ENCODE measurements at places on chromosomes 12 and 14.

- DNase-seq, result no peak
Measured at GRCh38 chr12:118034429-118035189, 18.1 kb downstream of the RFC5 start.

GRCh38 chr14:96455588-96455987, 46.6 kb upstream of the PAPOLA start:
- DNase-seq, result no peak

DNA sequence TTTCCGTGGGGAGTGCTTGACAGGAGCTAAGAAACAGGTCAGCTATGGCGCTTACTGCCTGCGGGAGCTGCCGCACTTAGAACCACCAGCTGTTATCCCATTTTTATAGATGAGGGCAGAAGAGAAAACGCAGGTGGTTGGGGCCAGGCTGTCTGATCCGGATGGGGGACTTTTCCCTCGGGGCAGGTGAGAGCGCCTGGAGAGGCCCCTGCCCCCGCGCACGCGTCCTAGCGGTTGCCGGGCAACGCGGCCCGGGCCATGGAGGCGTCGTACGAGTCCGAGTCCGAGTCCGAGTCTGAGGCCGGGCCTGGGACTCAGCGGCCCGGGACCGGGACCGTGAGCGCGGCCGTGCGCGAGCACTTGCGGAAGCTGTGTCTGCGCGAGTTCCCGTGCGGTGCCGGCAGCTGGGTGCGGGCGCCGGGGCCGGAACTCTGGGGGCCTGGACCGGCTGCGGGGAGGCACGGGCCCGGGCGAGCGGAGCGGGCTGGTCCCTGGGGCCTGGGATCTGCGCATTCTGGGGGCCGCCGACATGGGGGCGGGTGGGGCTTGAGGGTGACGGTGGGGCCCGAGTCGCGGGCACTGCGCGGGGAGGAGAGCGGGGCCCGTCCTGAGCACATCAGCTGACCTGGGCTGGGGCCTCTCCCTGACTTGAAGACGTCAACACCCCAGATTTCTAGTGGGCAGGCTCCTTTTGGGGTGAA, at the start of gene LRRC43:
LRRC43 (plus strand) TSS at position 237 of the 701 bp plus-strand sequence; CDS start at position 259, 22 bp downstream.
- no peak for DNase-seq

- DNase-seq, result peak; percentile 61
Measured at GRCh38 chr12:53097564-53098353, at the start of gene IGFBP6. Gene IGFBP6, plus strand, starts transcription at chr12:53097667. Its CDS starts 51 bp downstream, at chr12:53097718.

- no peak for DNase-seq
Measured at GRCh38 chr14:86299994-86300393, 770.0 kb downstream of the FLRT2 start.

GRCh38 chr12:112252184-112252583, 126.8 kb downstream of the TRAFD1 start:
- no peak for DNase-seq

DNA sequence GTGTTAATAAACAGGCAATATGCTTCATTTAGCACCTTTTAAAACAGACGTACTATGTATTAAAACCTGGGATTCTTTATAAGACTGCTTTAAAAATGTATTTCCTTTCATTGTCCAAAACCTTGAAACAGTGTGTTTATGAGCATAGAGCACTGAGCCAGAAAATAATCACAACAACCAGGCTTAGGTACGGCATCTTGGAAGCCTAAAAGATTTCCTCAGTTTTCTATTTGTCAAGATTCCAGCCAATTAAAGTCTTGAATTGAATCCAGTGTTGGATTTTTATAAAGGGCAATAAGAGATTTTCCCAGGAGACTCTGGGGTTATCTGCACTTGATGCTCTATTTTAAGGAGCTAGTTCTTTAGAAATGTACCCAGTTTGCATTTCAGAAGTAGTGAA, 80.3 kb downstream of the GRIP1 start:
- no peak for DNase-seq

- DNase-seq, result no peak
Measured at GRCh38 chr12:110301065-110301806, 20.2 kb downstream of the ATP2A2 start.

- no peak for DNase-seq
Measured at GRCh38 chr12:120886199-120887018, 17.7 kb downstream of the SPPL3 start.

- DNase-seq, result no peak
Measured at GRCh38 chr12:94225506-94225905, 77.1 kb downstream of the PLXNC1 start.

GRCh38 chr12:54292931-54293241, 7.9 kb downstream of the NFE2 start:
- no peak for DNase-seq

DNA sequence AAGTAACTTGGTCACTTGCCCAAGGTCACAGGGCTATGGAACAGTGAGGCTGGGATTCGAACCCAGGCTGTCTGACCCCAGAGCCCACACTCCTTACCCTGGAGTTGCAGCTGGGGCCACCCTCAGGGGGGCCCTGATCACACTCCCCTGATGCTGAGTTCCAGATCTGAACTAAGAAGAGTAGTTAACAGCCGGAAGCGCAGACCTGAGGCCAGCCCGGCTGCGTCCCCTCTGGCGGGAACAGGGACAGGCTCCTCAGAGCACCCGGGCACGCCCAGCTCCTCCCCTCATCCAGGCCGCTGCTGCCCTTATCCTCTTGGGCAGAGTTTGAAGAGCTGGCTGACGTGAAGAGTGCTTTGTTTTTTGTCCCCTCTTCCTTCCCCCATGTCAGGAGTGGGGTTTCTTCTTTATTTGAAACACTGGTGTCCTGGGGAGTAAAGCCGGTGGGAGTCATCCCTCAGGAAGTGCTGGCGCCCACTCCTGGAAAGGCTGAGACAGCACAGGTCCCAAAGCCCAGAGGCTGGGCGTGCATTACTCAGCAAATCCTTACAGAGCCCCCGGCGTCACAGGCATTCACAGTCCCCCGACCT, 8.7 kb downstream of the PHB2 start:
- DNase-seq, result no peak

DNA sequence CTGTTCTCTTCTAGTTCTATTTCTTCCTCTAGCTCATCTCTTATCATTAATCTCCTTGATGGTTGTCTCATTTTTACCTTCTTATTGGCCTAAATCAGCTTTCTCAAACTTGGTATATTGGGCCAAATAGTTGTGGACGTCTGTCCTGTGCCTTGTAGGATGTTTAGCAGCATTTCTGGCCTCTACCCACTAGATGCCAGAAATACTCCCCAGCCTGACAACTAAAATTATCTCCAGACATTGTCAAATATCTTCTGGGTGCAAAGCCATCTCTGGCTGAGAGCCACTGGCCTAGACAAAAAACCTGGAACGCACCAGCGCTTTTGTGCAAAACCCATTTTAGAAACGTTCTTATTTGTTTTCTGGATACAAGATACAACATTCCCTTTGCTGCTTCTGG, 38.8 kb upstream of the LRRC10 start:
- no peak for DNase-seq
